RCC 7860 (cell line): ENCODE measurements at places on chromosomes 3 and 15.
A peak's percentile ranks its signal among the peaks of the same experiment; 100 is the strongest.

DNA sequence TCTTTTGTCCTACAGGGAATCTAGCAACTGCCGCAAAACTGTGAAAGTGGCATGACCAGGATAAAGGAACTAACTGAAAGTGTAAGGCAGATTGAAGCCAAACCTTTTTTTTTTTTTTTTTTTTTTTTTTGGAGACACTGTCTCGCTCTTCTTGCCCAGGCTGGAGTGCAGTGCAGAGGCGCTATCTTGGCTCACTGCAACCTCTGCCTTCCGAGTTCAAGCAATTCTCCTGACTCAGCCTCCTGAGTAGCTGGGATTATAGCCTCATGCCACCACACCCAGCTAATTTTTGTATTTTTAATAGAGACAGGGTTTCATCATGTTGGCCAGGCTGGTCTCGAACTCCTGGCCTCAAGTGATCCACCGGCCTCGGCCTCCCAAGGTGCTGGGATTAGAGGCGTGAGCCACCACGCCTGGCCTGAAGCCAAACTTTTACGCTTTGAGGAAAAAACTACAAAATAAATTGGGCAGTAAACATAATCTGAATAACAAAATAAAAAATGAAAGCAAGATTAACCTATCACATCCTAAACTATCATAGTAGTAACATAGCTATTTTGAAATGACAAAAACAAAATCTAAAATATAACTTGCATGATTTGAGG lies 9.7 kb downstream of the SLTM start:
- no peak for DNase-seq

GRCh38 chr15:101180620-101181307 lies 71.1 kb downstream of the CHSY1 start:
- no peak for DNase-seq

DNA sequence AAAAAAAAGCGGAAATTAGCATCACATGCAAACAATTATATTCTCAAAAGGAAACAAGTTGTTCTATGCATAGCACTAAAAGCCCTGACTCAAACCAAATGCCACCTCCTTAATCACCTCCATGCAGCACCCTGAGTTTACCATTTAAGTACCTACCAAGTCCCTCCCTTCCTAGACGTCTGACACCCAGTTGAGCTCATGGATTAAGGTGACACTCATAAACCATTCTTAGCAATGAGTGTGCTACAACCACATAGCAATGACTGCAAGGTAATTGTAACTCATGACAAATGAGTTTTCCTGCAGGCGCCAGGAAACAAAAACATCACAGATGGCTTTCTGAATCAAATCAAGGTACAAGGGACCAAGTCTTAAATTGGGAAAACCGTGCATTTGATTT lies 32.0 kb downstream of the WWTR1 start:
- DNase-seq: peak; percentile 62

GRCh38 chr15:89998141-89998661 lies 2.9 kb upstream of the ZNF710 start:
- peak; percentile 82 for DNase-seq

DNA sequence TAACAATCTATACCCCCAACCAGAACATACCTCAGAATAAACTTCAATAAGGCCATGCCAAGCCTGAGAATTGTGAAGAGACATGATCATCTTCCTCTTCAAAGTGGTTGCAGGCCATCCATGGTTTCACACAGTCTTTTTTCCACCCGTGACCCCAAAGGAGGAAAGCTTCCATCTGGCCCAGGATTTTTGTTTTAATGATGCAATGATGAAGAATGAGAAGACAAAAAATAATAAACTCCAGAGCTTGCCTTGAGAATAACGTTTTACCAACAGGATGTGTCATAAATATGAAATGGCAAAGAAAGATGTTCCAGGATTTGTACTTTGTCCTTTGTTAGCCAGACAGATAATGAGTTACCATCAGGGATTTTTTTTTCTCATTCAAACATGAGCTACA lies 201.9 kb downstream of the WNT5A start:
- no peak for DNase-seq

DNA sequence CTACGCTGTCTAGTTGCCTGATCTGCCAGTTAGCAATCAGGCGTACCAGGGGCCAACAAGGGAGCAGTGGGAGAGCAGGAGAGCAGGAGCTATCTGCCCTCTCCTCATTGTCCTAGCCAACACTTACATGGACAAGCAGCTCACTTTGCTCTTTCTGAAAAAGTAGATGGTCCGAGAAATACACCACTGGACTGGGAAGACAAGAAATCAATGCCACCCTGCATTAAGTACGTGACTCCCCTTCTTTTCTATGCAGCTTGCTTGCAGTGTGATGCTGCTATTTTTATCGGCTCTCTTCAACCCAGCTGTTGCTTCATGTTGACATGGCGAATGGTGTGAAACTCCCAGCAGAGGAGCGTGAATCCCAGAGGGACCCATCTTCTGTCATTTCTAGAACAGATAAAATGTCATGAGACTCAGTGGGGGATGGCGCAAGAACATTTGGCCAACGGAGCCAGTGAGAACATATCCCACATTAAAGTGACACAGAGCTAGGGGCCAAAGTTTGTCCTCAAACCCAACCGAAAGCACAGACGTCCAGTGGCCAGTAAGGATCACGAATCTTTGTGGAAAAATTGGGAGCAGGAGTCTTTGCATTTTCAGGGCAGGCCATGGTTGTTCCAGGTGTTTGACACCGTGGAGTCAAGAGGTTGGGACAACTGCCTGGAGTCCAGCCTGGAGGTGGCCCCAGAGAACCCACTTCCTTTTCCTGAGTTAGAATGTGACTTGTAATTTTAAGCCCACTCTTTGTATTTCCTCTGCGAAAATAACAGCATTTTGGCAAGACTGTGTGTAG lies 53.7 kb upstream of the MEF2A start:
- DNase-seq: no peak

DNA sequence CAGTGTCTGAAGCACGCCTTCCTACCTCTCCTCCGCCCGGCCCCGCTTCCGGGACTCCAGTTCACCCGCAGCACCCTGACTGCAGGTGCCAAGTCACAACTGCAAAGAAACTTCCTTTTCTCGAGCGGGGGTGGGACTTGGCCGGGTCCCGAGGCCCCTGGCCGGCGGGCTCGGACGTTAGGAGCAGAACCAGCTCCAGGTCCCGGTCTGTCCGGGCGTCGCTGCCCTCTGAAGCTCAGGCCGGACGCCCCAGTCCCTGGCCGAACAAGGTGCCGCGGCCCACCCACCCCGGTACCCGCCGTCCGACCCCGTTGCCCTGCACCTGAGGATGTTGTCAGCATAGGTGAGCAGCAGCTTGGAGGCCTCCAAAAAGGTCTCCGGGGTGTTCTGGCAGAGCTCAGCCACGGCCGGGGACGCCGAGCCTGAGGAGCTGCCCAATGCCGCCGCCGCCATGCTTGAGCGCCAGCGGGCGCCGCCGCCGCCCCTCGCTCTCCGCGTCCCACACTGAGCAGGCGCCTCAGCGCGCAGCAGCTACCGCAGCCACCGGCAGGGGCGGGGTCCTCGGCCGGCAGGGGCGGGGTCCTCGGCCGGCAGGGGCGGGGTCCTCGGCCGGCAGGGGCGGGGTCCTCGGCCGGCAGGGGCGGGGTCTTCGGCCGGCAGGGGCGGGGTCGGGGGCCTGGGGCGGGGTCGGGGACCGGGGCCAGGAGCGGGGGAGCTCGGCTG lies at the start of gene NGLY1:
NGLY1 (minus strand) TSS at position 506 of the 723 bp plus-strand sequence; CDS start at position 453, 53 bp downstream.
- DNase-seq: peak; percentile 54

DNA sequence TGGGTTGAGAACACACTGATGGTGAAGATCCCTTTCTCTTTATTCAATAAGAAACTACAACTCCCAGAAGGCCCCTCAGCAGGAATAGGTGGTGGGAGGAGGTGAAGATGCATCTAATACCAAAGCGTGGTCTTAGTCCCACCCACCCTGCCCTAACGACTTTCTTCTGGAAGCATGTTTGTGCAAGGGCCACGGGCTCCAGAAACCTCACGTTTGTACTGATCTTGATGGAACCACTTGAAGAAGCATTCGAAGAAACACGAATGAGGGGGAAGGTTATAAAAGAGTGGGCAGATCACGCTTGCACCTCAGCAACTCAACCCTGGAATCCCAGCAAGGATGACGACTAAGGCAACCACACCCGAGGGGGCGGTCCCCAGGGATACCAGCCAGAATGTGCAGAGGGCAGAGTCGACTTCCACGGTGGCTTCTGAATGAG lies 10.6 kb upstream of the SLC25A36 start:
- no peak for DNase-seq

- no peak for DNase-seq
Measured at GRCh38 chr3:113245761-113246161, 34.4 kb downstream of the BOC start.

GRCh38 chr3:14725564-14726440 lies 50.9 kb downstream of the C3orf20 start:
- DNase-seq: no peak

- DNase-seq: peak; percentile 64
Measured at GRCh38 chr3:171829841-171830517, 13.2 kb upstream of the TMEM212 start.

- no peak for DNase-seq
Measured at GRCh38 chr3:169404520-169404890, 259.0 kb downstream of the MECOM start.

GRCh38 chr15:71191296-71191695 lies 76.0 kb downstream of the THSD4 start:
- no peak for DNase-seq

- DNase-seq: no peak
Measured at GRCh38 chr3:177190756-177191681, 6.3 kb downstream of the TBL1XR1 start.

GRCh38 chr3:142723968-142724681 lies at the start of gene TRPC1:
TSS of gene TRPC1 (plus strand) at chr3:142724034. CDS start at chr3:142724560, 526 bp downstream.
- peak; percentile 79 for DNase-seq

DNA sequence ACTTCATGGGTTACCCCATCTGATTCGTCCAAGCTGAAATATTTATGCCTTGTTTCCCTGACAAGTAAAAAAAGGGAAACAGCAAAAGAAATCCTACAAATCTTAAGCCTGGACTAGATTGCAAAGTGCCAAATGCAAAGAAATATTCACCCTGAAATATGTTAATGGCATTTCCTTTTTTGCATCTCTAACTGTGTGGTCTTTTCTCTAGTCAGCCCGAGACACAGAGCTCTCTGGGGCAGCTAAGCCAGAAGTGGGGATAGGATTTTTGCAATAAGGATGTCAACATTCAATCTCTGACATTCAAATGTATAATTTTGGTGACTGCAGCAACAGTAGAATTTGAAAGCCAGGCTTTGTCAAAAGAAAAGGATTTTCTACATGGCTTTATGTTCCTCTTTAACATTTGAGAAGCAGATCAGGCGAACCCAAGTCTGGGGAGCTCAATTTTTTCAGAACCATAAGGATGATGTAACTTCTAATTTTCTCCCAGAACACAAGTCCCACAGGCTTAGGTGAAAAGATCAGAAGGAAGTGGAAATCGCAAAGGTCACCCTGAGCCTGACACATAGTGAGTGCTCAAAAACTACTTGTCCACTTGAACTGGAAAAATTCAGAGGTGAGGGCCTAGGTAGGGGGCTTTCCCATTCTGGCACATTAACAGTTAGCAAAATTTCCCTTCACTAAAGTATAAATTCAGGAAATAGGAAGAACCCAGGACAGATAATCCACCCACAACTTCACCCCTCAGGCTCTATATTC lies 28.2 kb upstream of the KCNMB3 start:
- no peak for DNase-seq

DNA sequence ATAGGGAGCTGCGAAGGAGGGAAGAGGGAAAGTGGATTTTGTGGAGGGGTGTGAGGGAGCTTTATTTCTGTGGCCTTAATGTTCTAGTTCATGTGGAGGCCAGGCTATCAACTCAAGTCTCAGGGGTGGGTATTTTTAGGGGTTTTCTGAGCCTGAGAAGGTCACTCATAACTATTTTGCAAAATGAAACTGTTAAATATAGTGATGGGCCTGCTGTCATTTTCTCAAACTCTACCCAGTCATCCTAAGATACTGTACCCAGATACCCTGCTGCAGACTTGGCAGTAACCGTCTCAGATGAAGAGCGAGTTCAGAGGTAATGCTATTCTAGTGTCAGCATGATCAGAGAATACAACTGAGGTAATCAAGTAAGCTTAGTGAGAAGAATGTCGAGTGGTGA lies 545.0 kb upstream of the TBL1XR1 start:
- DNase-seq: no peak
